Smooth muscle cell of the pulmonary artery (primary cell): ENCODE measurements at places on chromosomes 7 and 10. TPM values are rescaled to one million over a fixed set of nuclear protein-coding genes. Genes with fewer than 3 reads are reported as not detected.

Gene TUBAL3
- not detected in 2 replicates for total RNA-seq

Gene GRID1
- total RNA-seq: 0.03 and 0.46 TPM in 2 replicates

Gene OR13A1
- not detected in 2 replicates for total RNA-seq

Gene RADIL
- total RNA-seq: 0.13 and 2.0 TPM in 2 replicates

Gene CALHM3
- total RNA-seq: not detected in 2 replicates

Gene DDX50
- 50.5 and 56.9 TPM in 2 replicates for total RNA-seq

Gene NME8
- total RNA-seq: not detected in 2 replicates

Gene NPC1L1
- total RNA-seq: 0.07 and 0.13 TPM in 2 replicates

Gene MAP3K8
- total RNA-seq: 12.3 and 17.3 TPM in 2 replicates
